NCI-H2081 (cell line): ENCODE measurements at places on chromosomes 16 and 17.

- no peak for DNase-seq
Measured at GRCh38 chr17:73371285-73371684, 59.5 kb upstream of the CDC42EP4 start.

- DNase-seq, result no peak
Measured at GRCh38 chr16:56985288-56985961, 3.9 kb upstream of the NLRC5 start.

DNA sequence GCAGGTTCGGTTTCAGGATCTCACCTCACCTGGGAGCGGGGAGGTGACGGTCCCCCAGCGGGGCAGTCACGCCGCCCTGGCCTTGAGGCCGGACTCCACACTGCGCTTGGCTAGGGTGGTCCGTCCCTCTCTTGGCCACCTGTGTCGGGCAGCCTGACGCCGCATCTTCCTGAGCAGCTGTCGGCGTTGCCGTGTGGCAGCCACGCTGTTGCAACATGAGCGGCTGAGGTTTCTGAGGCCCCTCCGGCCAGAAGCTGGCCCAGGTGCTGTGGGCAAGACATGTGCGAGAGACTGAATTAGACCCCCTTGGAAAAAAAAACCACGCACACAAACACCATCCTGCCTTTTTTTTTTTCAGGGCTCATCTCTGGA, 49.2 kb downstream of the IRF8 start:
- DNase-seq, result no peak

DNA sequence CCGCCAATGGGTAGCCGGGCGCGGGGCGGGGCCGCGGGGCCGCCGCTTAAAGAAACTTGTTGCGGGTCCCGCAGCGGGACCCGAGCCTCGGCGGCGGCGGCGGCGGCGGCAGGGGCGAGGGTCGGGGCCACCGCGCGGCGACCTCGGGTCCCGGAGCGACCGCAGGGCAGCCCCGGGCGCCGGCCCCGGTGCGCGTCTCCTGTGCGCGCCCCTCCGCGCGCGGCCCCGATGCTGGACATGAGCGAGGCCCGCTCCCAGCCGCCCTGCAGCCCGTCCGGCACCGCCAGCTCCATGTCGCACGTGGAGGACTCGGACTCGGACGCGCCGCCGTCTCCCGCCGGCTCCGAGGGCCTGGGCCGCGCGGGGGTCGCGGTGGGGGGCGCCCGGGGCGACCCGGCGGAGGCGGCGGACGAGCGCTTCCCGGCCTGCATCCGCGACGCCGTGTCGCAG, at the start of gene SOX8:
TSS of gene SOX8 (plus strand) at position 76 of the 450 bp plus-strand sequence. CDS start at position 229, 153 bp downstream.
- no peak for DNase-seq

DNA sequence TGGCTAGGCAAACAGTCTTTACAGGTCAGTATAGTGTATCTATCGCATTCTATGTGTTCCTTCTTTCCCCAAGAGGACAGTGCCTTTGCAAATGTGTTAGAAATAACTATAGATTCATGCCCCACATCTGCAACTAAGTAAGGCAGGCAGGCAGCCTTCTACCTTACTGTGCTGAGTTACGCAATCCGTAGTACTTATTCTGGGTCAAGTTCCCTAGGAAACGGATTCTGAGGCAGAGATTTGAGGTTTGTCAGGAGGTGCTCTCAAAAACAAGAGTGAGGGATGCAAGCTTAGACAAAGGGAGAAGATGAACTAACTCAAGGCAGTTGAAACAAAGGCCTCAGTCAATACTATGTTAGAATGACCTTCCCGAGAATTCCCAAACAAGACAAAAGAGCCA, 12.7 kb upstream of the ANKFY1 start:
- no peak for DNase-seq

DNA sequence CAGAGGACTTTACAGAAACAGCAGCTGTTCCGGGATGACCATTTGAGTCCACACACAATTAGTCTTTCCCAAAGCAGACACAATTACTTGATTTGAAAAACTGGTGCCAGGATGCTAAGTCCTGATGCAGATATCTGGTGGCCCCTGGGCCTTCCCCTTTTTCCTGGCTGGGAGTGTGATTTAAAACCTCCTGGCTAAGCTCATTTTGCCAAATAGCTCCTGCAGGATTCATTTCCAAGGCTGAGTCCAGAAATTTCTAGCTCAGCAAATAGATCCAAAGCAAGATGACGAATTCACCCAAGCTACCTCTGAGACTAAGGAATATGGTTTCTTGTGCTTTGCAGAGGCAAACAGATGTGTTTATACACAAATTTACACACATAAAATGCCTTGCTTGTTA, 422.2 kb downstream of the CA10 start:
- DNase-seq, result no peak

DNA sequence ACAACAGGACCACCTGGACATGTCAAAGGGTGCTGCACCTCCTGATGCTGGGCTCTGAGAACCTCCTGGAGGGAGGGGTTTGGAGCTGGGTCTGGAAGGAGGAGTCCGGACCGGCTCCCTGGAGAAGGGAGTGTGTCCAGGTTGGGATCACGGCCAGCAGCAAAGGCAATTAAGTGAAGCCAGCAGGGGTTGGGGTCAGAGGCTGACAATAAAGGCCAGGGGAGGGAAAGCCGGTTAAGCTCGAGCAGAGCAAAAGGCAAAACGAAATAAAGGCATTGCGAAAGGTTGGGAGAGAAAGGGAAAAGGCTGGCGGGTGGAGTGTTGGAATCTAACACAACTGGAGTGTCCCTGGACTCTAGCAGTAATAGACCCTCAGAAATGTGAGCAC, 992 bp upstream of the CACNG4 start:
- DNase-seq, result no peak
